ENCODE measurements at places on chromosomes 3 and 15.

DNA sequence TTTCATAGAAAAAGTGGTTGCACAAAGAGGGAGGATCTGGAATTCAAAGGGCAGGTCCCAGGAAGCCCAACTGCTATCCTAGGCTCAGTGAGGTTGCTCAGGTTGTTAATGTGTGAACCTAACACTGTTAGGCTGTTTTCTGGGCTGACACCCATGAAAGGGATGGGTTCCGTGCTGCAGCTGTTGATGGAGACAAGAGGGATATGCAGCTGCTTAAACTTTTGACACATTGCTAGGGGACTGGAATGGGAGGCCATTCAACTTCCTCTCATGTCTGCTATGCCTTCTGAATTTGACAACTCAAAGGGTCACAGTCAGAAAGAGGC, 198.0 kb upstream of the NR2E3 start:
- no peak for DNase-seq

- peak; percentile 14 for DNase-seq
Measured at GRCh38 chr3:123159926-123160635, 41.7 kb upstream of the SEC22A start.

- peak; percentile 48 for DNase-seq
Measured at GRCh38 chr3:125148836-125149235, 63.7 kb downstream of the SLC12A8 start.

- DNase-seq, result no peak
Measured at GRCh38 chr3:104990758-104991157, 376.0 kb upstream of the ALCAM start.

- DNase-seq, result peak; percentile 74
Measured at GRCh38 chr15:92683511-92683834, 27.9 kb upstream of the FAM174B start.

- no peak for DNase-seq
Measured at GRCh38 chr3:9133656-9134055, 115.8 kb downstream of the SRGAP3 start.

DNA sequence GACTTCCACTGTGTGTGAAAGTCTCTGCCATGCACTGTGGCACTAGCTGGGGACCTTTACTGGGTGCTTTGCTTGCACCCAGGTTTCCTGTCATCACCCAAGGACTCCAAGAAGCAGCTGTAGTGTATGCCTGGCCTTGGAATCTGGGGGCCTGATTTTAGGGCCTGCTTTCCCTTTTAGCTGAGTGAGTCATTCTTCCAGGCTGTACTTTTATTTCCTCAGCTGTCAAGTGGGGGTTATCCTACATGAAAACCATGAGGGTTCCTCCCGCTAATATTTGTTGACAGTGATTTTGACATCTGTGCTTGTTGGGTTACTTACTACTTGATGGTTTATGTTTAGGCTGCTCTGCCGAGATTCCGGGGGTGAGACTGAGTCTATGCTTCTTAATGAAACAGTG, 18.5 kb downstream of the GORASP1 start:
- peak; percentile 49 for DNase-seq

GRCh38 chr3:143203142-143203541, 83.6 kb downstream of the CHST2 start:
- no peak for DNase-seq

DNA sequence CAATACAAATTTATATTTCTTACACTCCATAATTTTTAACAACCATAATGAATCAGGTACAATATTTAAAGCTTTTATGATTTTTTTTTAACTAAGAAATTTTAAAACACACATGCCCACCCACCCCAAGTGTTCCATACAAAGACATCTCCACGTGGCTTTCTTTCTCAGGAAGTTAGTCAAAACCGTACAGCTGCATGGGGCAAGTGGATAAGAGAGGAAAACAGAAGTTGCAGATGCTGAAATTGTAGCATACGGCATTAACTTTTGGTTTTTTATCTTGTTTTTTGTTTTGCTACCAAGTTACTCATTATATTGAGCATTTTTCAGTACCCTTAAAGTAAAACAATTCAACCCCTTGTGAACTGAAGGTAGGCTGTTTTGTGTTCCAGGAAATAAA, 14.8 kb downstream of the GNB4 start:
- no peak for DNase-seq

DNA sequence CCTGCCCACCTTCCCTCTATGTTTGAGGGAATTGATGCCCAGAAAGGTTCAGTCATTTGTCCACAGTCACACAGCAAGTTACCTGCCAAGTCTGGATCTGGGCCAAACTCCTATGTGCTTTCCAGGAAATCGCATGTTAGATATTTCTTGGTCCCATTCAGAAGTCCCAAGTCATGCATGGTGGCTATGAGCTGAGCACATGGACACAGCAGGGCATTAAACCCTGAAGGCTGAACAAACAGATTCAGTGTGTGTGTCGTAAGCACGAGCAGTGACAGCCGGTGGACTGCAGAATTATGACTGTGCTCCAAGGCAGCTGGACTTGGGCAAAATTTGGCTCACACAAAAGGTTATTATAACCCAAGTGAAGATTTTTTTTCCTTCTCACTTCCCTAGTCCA, 11.4 kb upstream of the SLC6A6 start:
- peak; percentile 75 for DNase-seq

DNA sequence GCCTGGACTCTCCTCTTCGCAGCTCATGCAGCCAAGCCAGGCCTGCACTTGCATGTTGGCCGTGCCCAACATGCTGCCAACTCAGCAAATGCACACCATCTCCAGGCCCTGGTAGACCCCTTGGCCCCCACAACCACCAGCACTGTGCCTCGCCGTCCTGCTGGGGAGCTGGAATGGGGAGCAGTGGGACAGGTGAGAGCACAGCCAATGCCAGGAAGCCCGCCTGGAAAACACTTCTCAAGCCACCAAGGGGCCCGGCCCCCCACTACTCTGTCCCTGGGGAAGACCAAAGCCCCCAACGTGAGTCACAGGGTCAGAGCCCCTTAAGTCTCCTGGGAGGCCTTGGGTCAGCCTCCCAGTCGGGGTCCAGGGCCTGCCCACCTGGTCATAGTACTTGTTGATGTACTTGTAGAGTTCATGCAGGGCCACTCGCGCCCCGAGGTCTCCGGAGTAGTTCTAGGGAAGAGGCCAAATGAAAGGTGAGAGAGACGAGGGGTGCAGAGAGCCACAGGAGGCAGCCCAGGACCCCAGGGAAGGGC, 24.5 kb downstream of the PLXNB1 start:
- no peak for DNase-seq

GRCh38 chr3:21142949-21143348, 608.1 kb downstream of the ZNF385D start:
- no peak for DNase-seq

GRCh38 chr3:20310629-20311028, 124.6 kb upstream of the SGO1 start:
- no peak for DNase-seq

GRCh38 chr3:170387950-170388349, 30.4 kb downstream of the SKIL start:
- DNase-seq, result peak; percentile 81

- no peak for DNase-seq
Measured at GRCh38 chr3:172107403-172107802, 68.0 kb downstream of the FNDC3B start.

DNA sequence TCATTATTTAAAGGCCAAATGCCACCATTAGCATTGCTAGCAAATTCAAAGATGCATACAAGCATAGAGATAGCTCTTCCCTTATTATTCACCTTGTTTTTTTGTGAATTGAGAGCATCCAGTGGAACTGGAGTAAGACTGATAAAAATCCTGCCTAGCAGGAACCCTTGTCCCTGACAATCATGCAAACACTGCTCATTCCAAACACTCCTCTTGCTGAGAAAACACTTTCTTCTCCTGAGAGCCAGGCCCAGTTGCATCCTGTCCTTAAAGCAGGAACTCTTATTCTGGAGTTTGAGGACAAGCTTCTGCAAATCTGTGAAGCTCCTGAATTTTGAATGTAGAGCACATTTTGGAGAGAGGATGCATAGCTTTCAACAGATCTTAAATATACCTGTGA, 49.3 kb upstream of the KCNMB2 start:
- no peak for DNase-seq

GRCh38 chr15:70545526-70545925, 217.8 kb downstream of the UACA start:
- no peak for DNase-seq

GRCh38 chr3:100335434-100335833, 877 bp downstream of the NIT2 start:
- DNase-seq, result peak; percentile 10

- no peak for DNase-seq
Measured at GRCh38 chr3:193589616-193590015, 3.4 kb upstream of the OPA1 start.

GRCh38 chr15:36785396-36785795, 206.0 kb downstream of the CDIN1 start:
- no peak for DNase-seq

- no peak for DNase-seq
Measured at GRCh38 chr3:127033786-127034185, 50.9 kb downstream of the PLXNA1 start.

GRCh38 chr3:188948281-188948996, 223.3 kb upstream of the TPRG1 start:
- DNase-seq, result peak; percentile 96

- DNase-seq, result no peak
Measured at GRCh38 chr3:12323237-12323636, 34.4 kb downstream of the PPARG start.

- DNase-seq, result peak; percentile 72
Measured at GRCh38 chr3:156818890-156819289, 7.3 kb upstream of the LEKR1 start.

- no peak for DNase-seq
Measured at GRCh38 chr3:46209746-46210470, 1.8 kb upstream of the CCR1 start.

- DNase-seq, result no peak
Measured at GRCh38 chr3:10817506-10817905, 1.5 kb downstream of the SLC6A11 start.

DNA sequence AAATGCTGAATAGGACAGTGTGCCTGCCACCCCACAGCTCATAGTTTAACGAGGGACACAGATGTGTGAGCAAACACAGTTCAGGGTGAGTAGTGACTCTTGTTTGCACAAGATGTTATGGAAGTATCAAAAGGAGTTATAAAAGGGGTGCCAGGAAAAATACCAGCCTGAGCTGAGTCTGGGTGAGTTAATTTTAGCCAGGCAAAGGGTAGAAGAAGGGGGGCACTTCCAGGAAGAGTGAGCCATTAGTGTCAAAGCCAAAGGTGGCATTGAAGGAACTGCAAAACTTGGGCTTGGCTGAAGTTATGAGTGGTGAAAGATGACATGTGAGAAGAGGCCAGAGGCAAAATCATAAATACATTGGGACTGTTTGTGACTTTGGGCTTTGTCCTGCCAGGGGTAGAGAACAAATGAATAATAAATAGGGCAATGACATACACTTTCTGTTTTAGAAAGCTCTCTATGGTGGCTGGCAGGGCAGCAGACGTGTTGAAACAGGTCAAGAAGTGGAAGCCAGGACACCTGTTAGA, 1.9 kb upstream of the SPPL2A start:
- DNase-seq, result no peak

- peak; percentile 63 for DNase-seq
Measured at GRCh38 chr3:157201648-157202278, 41.8 kb upstream of the CCNL1 start.

GRCh38 chr15:80977627-80978036, 12.0 kb downstream of the MESD start:
- peak; percentile 64 for DNase-seq

- peak; percentile 94 for DNase-seq
Measured at GRCh38 chr3:58063022-58063815, 55.0 kb downstream of the FLNB start.

DNA sequence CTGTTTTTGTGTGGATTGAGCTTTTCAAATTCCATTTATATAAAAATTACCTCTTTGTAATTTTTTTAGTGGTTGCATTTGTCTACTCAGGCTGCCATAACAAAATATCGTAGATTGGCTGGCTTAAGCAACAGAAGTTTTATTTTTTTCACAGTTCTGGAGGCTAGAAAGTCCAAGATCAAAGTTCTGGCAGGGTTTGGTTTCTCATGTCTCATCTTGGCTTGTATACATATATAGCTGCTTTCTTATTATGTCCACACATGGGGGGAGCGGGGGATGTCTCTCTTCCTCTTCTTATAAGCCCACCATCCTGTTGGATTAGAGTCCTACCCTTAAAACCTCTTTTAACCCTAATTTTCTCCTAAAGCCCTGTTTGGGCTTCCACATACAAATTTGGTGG, 28.5 kb downstream of the MGA start:
- no peak for DNase-seq

- DNase-seq, result peak; percentile 70
Measured at GRCh38 chr3:49799761-49800160, at the start of gene CDHR4. TSS of gene CDHR4 (minus strand) at chr3:49799873. CDS start at chr3:49799812, 61 bp downstream.

- peak; percentile 65 for DNase-seq
Measured at GRCh38 chr3:31980530-31981205, 394 bp downstream of the OSBPL10 start.

DNA sequence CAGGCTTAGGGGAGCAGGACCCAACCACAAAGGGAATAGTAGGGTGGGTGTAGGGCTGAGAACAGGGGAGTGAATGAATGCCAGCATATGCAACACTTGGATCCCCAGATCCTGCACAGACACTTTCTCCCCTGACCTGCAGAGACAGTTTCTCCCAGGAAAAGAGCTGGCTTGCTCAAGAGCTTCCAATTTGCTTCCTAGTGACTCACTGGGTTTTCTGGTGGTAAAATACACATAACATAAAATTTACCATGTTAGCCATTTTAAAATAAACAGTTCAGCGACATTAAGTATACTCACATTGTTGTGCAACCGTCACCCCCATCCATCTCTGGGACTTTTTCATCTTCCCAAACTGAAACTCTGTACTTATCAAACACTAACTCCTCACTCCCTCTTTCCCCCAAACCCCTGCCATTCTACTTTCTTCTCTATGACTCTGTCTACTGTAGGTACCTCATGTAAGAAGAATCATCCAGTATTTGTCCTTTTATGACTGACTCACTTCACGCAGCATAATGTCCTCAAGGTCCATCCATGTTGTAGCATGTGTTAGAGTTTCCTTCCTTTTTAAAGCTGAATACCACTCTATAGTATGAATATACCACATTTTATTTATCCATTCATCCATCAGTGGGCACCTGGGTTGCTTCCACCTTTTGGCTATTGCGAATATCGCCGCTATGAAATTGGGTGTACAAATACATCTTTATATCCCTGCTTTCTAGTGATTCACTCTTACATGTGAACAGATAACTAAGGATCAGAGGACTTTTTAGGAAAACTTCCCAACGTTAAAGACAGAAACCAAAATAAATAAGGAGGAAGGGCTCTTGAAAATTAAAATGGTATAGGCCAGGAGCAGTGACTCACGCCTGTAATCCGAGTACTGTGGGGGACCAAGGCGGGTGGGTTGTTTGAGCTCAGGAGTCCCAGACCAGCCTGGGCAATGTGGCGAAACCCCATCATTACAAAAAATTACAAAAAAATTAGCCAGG, 95.6 kb upstream of the TJP1 start:
- peak; percentile 87 for DNase-seq

All from fibroblast of villous mesenchyme (primary cell).